Stimulated activated CD8-positive, alpha-beta memory T cell treated with anti-CD3 and anti-CD28 coated beads, Interleukin-15, amount 100 ng/mL, for 4 hours (primary cell): ENCODE measurements at places on chromosomes 2 and 18.

DNA sequence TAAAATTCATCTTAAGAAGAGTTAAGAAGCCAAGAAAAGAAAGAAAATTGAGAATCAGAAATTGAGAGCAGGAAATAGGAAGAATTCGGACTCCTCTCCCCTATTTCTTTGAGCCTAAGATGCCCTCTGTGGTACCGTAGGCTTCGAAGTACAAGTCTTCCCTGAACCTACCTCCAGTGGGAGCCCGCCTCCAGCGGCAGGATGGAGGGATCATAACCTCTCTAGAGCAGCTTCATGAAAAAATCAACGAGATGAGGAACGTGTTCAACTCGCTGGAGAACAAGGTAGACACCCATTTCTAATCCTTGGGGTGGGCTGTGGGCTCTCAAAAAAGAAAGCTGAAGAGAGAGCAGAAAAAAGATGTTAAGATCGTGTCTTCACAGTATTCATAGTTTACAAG is 36.3 kb downstream of the ARHGEF33 start:
- no peak for DNase-seq

- no peak for DNase-seq
Measured at GRCh38 chr2:157760949-157761348, 115.2 kb downstream of the ACVR1 start.

GRCh38 chr2:112547333-112547732 is 5.1 kb downstream of the POLR1B start:
- DNase-seq: no peak

- no peak for DNase-seq
Measured at GRCh38 chr18:11963991-11964484, 17.3 kb upstream of the IMPA2 start.

- no peak for DNase-seq
Measured at GRCh38 chr2:171345971-171346722, 87.6 kb downstream of the METTL8 start.

DNA sequence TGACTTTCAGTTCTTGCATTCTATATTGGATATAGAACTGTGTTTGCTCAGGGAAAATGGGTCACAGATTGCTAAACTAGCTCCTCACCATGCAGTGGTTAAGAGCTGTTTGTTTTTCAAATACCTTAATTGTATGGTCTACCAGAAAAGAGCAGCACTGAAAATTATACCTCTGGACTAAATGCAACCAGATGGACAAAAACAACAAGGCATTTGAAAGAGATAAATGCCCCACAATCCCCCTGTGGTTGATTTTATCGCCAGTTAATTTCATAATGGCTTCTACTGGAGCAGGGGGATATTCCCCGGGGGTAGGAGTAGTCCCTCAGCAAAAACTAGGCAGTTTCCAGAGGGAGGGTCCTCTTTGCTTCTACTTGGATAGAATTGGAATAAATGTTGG is 267.9 kb upstream of the TNP1 start:
- DNase-seq: no peak
